Right lobe of liver (tissue), 6 donors: ENCODE measurements at places on chromosomes 12 and 14. TPM values are rescaled to one million over a fixed set of nuclear protein-coding genes. Genes with fewer than 3 reads are reported as not detected.

DNA sequence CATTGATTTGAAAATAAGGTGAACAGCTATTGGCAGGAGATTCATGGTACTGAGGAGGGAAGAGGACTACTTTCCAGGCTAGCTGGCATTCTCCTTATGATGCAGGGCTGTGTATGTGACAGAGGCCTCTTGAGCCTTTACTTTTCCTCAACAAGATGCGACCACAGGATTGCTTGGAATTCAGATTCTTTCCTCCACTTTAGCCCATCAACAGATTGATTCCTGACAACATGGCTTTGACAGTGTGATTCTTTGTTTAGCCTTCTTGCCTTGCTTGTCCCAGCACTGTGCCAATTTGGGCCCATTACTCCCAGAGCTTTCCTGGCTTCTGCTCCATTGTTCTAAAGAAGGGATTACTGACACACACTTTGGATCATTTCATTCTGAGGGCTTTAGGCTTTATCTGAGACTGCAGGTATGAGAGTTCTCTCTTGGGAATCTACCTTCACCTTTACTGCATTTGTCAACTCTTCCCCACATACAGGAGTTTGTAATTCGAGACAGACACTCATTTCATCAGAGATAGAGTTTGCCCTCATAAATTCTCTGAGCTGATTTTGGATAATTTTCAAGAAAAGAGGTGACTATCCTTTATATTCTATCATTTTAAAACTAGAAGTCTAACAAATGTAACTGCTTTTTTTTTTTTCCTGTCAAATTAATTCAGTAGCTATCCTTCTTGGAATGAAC is 206.4 kb upstream of the GZMB start:
- DNase-seq, result no peak
- no peaks in the 10 kb centered on the region for H3K27me3 ChIP-seq
- no peaks in the 10 kb centered on the region for H3K36me3 ChIP-seq
- no peak overlapping the region for H3K4me3 ChIP-seq

GRCh38 chr12:57719777-57720605 is 18.6 kb downstream of the AGAP2 start:
- peaks cover 62% of the 10 kb centered on the region for H3K36me3 ChIP-seq
- H3K27me3 ChIP-seq, result no peaks in the 10 kb centered on the region
- DNase-seq, result no peak
- no peak overlapping the region for H3K4me3 ChIP-seq
- no peak overlapping the region for H3K27ac ChIP-seq

DNA sequence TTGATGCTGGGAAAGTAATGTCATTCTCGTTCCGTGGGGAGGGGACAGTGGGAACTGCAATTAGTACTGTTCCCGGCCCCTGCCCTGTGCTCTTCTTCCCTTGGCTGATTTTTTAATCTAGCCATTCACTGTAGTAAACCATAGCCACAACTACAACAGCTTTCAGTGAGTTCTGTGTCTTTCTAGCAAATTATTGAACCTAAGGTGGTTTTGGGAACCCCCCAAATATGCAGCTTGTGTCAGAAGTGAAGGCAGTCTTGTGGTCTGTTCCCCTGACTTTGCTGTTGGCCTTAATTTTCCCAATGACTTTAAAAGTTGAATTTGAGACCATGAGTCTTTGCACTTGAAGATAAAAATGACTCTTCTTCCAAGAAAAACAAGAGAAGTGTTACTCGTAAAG is 114.3 kb upstream of the ETV6 start:
- no peaks in the 10 kb centered on the region for H3K4me1 ChIP-seq
- DNase-seq, result no peak
- H3K4me3 ChIP-seq, result no peak overlapping the region
- no peaks in the 10 kb centered on the region for H3K27me3 ChIP-seq
- no peaks in the 10 kb centered on the region for H3K36me3 ChIP-seq

GRCh38 chr14:58862416-58863160 is 224.8 kb downstream of the DACT1 start:
- no peaks in the 10 kb centered on the region for H3K4me1 ChIP-seq
- no peak overlapping the region for H3K27ac ChIP-seq
- no peaks in the 10 kb centered on the region for H3K36me3 ChIP-seq

The SLC5A8 gene
- not detected for total RNA-seq
